ENCODE measurements at places on chromosomes 1 and 21.

DNA sequence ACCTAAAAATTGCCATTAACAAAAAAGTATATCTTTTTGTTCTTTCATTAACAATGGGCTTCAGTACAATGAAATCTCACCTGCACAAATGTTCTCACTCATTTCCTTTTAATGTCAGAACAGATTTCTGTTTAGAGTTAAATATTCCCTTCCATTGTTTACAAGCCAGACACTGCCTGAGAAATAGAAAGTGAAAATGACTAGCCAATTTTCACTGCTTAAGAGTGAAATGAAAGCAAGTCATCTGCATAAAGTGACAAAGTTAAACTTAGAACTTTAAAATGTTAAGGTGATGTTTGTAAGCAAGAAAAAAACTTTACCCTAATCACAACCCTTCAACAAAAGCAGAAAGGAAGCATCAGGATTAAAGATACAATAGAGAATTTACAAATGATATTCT, 27.5 kb downstream of the COA6 start:
- no peak for DNase-seq

DNA sequence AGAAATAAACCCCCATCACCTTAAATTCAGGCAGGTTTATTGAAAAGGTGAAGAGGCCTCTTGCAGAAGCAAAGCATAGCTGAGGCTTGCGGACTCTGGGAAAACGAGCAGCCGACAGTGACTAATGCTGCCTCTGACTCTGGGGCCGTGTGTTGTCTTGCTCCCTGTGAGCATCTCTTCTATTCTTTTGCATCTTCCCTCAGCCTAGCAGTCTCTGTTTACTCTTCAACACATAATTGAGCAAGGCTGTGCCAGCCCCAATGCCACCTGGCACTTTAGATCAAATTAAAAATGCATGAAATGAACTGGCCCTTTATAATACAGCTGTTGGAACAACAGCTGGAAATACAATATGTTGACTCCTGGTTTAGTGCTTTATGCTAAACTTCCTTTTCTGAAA, 18.4 kb upstream of the REG4 start:
- peak; percentile 90 for DNase-seq

DNA sequence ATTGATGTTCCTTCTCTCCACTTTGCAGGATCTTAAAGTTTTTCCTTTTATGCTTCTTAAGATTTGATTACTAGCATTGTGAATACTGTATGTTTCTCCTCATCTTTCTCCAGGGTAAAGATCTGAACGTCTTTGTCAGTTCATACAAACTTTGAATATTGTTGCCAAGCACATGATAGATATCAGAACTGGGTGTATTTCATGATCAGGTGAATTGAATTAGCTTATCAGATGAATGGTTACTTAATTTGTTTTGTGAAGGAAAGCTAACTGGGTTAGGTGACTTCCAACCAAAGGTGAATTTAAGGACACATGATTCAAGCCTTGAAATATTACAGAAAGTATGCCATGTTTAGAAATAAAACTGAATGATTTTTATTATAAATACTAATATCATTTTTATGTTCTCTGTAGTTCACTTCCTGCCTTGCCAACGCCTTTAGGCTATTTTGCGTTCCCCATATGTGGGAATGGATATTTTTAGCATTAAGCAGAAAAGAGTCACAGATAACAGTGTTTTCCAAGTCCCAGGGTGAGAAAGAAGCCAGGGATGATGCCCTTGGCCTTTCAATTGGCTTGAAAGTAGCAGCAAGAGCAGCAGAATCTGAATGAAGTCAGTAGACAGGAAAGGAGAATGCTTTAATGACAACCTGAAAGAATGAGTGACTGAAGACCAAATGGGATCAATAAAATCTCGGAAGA, 752.1 kb downstream of the NCAM2 start:
- DNase-seq = no peak

DNA sequence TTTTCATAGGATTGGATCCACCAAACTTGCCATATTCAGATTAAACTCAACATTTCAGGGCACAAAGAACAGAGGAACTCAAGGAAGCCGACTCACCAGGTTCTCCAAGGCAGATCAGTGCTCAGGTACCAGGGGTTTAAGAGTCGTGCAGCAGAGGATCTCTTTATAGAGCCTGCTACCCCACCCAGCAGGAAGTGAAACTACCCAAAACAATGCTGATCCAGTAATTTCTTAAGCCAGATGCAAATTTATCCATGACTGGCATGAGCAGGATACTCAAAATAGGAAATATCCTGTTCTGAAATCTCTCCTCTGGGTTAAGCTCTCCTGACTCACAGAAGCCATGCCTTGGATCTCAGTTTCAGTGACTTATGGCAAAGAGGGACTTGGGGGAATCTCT, at the start of gene SPRR2A:
SPRR2A (minus strand) TSS at position 138 of the 400 bp plus-strand sequence. CDS start 777 bp downstream, outside the sequence.
- no peak for DNase-seq

DNA sequence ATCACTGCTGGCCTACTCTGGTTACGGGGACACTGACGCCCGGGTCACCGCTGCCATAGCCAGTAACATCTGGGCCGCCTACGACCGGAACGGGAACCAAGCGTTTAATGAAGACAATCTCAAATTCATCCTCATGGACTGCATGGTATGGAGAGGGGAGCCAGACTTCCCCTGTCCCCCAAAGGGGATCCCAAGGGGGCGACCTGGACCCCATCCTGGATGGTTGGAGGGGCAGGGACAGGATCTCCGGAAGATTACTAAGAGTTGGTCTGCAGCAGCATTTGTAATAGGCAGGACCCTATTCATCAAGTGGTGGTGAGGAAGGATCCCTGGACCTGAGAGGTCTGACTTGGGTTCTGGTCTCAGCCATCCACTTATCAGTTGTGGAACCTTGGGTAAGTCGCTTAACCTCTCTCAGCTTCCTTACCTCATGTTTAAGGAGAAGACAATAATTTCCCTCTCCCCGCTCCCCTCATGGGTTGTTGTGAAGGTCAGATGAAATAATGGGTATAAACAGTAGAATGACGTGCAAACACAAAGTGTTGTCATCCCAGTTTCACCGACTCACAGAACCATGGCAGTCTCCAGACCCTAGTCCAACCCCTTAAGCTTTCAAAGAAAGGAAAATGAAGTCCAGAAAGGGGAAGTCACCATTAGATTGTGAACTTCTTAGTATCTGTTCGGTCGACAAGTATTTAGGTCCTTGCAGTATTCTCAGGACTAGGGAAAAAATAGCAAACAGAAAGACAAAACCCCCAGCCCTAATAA, 883 bp downstream of the LAMTOR2 start:
- DNase-seq = no peak

- no peak for DNase-seq
Measured at GRCh38 chr1:4599521-4599920, 54.9 kb upstream of the AJAP1 start.

DNA sequence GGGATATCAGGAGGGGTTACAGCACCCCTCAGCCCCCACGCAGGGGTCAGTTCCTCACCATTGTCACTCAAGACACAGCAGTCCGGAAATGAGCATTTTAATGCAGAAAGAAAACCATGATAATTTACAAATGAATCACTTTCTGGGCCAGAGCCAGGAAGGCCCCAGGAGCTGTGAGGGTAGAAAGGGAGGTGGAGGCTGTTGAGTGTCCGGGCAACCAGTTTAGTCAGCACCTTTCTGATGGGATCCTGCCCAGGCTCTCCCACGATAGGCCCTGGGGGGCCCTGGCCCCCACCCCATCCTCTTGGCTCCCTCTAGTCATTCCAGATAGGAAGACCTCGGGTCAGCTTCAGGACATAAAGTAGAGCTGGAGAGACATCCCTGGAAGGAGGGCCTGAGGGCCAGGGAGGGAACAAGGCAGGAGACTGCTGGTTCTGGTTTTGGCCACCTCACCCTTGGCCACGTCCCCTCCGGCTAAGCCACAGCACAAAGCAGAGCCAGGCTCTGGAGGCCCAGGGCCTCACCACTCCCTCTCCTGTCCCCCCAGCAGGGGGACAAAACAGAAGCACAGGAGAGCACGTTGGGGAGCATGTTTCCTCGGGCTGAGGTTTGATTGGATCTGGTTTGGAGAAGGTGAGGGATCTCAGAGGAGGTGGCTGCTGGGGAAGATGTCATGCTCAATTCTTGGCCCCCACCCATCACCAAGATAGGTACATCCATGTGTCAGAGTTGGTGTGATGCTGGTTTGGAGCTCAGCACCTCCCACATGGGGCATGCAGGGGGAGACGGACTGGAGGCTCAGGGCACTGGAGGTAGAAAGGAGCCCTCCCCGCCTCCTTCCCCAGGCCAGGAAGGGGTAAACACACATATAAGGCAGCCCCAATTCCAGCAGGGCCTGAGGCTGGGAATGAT, 20.6 kb downstream of the ETNK2 start:
- no peak for DNase-seq

- DNase-seq = no peak
Measured at GRCh38 chr21:42760361-42760950, 107.0 kb downstream of the PDE9A start.

All from NCI-H1417 (cell line).